ENCODE measurements at places on chromosomes 1 and 21. TPM values are rescaled to one million over a fixed set of nuclear protein-coding genes. Genes with fewer than 3 reads are reported as not detected.

DNA sequence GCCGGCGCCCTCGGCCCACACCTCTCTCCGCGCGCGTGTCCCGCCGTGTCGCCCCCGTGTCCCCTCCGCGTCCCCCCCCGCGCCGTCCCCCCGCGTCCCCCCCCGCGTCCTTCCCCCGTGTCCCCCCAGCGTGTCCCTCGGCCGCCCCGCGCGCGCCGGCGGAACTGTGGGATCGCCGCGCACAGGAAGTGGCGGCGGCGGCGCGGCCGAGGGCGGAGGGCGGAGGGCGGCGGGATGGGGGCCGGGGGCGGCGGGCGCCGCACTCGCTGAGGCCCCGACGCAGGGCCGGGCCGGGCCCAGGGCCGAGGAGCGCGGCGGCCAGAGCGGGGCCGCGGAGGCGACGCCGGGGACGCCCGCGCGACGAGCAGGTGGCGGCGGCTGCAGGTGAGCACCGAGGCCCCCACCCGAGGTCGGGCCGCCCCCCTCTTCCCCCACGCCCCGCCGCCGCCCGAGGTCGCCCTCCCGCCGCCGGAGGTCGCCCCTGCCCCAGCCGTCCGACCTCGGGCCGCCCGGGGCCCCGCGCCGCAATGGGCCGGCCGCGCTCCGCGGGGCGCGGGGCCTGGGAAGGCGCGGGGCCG, at the start of gene AGPAT3:
AGPAT3 (plus strand) TSS at position 262 of the 578 bp plus-strand sequence. CDS start 94,459 bp downstream, outside the sequence.
- DNase-seq = peak; percentile 30
- peak within 1 kb of the TSS; percentile 92 for H3K27ac ChIP-seq
- peaks cover 24% of the 10 kb centered on the region for H3K36me3 ChIP-seq
- H3K4me1 ChIP-seq = peaks cover 39% of the 10 kb centered on the region
- peak within 1 kb of the TSS; percentile 77 for H3K4me3 ChIP-seq
- no peaks in the 10 kb centered on the region for H3K27me3 ChIP-seq

- peaks cover 6% of the 10 kb centered on the region for H3K4me1 ChIP-seq
- H3K4me3 ChIP-seq = no peak overlapping the region
- no peaks in the 10 kb centered on the region for H3K36me3 ChIP-seq
- H3K27ac ChIP-seq = no peak overlapping the region
- peak; percentile 24 for DNase-seq
Measured at GRCh38 chr1:205536759-205537361, 32.4 kb downstream of the CDK18 start.

DNA sequence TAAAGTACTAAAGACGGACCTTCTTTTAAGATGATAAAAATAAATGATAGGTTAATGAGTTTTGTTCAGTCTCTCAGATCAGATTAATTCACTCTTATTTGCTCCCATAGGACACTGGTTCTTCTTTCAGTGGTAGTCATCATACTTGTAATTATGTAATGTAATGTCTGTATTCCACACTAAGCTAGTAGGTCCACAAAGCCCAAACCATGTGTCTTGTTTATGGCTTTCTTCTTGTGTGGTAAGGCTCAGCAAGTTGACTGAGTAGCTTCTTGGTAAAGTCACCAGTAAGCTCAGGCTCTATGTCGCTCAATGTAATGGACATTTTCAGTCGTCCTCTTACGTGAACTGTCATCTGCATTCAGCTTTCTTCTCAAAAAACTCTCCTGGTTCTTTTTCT, 2.5 kb downstream of the LYPLAL1 start:
- H3K4me3 ChIP-seq = no peak overlapping the region
- H3K4me1 ChIP-seq = peaks cover 36% of the 10 kb centered on the region
- H3K36me3 ChIP-seq = peaks cover 22% of the 10 kb centered on the region
- no peak overlapping the region for H3K27ac ChIP-seq

GRCh38 chr1:28058971-28059878, 29.2 kb downstream of the EYA3 start:
- H3K4me3 ChIP-seq = peak overlapping the region; percentile 13
- peaks cover 62% of the 10 kb centered on the region for H3K4me1 ChIP-seq
- peaks cover 25% of the 10 kb centered on the region for H3K36me3 ChIP-seq
- no peaks in the 10 kb centered on the region for H3K27me3 ChIP-seq
- DNase-seq = no peak
- H3K27ac ChIP-seq = peak overlapping the region; percentile 63

- H3K4me1 ChIP-seq = peaks cover 24% of the 10 kb centered on the region
- no peak overlapping the region for H3K27ac ChIP-seq
- peaks cover 11% of the 10 kb centered on the region for H3K36me3 ChIP-seq
- no peak for DNase-seq
Measured at GRCh38 chr1:6367381-6368012, 26.1 kb downstream of the ACOT7 start.

- H3K4me1 ChIP-seq = no peaks in the 10 kb centered on the region
- no peak overlapping the region for H3K4me3 ChIP-seq
- H3K36me3 ChIP-seq = no peaks in the 10 kb centered on the region
Measured at GRCh38 chr1:98078596-98078995, 157.8 kb upstream of the DPYD start.

DNA sequence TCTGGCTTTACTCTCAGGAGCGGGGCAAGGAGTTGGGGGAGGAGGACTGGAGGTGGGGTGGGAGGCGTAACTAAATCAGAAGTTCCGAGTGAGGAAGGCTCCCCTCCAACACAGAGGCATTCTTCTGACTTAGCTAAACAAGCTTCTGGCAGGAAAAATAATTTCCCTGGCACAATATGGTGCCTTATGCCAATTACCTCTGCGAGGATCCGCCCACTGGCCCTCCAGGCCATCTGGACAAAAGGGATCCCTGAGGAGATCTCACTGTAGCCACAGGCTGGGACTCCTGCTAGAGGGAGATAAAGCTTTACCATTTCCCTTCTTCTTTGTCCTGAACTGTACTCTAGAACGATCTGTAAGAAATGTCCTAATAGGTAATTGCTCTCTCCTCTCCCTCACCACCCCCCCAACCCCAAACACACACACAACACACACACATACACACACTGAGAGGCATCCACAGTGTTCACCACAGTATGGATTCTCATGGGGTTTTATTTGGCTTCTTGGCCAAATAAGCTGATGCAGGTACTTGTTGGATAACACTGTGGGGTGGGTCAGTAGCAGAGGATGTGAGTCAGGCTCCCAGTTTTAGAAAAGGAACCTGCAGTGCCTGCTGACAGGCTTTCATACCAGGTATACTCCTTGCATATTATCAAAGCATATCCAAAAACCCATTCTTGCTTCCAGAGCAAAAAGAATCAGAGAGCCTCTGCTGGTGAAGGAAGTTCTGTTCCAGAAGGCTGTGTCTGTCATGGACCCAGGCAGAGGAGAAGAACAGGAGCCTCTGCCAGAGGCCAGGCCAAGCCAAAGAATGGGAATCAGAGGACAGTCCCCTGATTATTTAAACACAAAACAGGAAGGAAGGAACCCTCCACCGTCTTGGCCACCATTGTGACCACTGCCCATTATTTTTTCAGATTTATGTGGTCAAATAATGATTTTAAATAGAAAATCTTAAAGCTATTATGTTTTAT, 169.1 kb downstream of the C1orf21 start:
- no peak for DNase-seq
- H3K4me1 ChIP-seq = no peaks in the 10 kb centered on the region
- H3K4me3 ChIP-seq = no peak overlapping the region
- H3K27me3 ChIP-seq = peaks cover 5% of the 10 kb centered on the region
- H3K27ac ChIP-seq = no peak overlapping the region

- no peak for DNase-seq
- no peak overlapping the region for H3K4me3 ChIP-seq
- peaks cover 6% of the 10 kb centered on the region for H3K36me3 ChIP-seq
Measured at GRCh38 chr1:151065089-151065645, 5.0 kb downstream of the MLLT11 start.

DNA sequence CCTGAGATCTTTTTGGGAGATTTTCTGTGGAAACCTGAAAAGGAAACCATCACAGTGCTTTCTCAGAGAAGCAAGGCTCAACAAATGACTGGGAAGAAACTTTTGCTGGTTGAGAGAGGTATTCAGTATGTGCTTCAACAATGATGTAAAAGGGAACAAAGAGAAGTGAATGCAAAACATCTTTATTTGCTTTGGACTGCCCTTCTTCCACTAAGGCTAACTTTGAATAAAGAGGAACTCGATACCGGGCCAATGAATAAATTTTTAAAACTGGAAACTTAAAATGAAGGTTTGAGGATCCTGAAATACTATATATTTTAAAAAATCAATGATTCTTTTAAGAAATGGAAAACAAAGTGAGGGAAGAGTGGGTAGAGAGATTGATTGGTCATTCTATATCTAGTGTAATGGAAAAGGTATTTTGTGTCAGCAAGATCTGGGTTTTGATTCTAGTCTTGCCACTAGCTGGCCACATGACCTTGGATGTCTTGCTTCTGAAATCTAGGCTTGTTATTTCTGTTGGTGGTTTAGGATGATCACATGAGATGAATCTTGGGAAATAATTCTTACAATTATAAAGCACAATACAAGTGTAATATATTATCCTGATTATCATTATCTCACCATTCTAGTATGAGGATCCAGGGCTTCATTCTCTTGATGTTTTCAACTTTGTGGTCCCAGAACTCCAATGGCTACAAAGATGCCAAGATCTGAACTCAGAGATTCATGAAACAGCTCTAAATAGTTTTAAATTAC, 34.6 kb upstream of the APOBEC4 start:
- peaks cover 5% of the 10 kb centered on the region for H3K27me3 ChIP-seq
- peaks cover 10% of the 10 kb centered on the region for H3K4me1 ChIP-seq
- H3K27ac ChIP-seq = no peak overlapping the region
- no peaks in the 10 kb centered on the region for H3K36me3 ChIP-seq

GRCh38 chr1:163922743-163923201, 601.0 kb downstream of the NUF2 start:
- no peak overlapping the region for H3K4me3 ChIP-seq
- no peaks in the 10 kb centered on the region for H3K27me3 ChIP-seq
- no peaks in the 10 kb centered on the region for H3K4me1 ChIP-seq
- no peak for DNase-seq
- no peak overlapping the region for H3K27ac ChIP-seq
- H3K36me3 ChIP-seq = no peaks in the 10 kb centered on the region

DNA sequence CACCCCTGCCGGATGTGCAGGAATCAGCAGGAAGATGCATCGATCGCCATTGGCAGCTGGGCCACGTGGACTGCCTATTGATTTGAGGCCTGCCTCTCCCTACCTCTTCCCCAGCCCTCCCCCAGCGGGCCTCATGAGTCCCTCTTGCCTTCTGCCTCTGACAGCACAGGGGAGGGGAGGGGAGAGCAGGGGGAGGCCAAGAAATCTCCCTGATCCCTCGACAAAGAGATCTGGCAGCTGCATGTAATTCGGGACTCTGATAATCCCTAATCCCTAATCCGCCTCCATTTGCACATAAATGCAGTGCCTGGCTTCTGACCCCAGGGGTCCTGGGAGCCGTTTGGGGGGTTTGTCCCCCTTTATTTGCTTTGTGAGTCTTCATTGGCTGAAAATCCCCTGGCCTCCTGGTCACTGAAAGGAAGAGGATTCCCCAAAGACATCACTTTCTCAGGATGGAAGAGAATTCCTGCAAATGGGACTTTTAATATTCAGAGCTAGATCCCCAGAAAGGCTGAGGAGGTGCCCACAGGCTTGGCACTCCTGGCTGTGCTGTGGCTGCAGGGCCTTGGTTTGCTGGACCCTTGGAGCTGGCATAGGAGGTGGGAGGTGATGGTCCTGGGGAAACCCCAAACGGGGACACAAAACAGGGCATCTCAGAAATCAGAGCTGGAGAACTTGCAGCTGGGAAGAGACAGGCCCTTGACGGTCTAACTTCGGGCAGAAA, 239.4 kb upstream of the POU3F1 start:
- H3K27me3 ChIP-seq = peaks cover 33% of the 10 kb centered on the region
- DNase-seq = no peak
- no peaks in the 10 kb centered on the region for H3K4me1 ChIP-seq
- no peaks in the 10 kb centered on the region for H3K36me3 ChIP-seq

- peaks cover 44% of the 10 kb centered on the region for H3K4me1 ChIP-seq
- H3K27me3 ChIP-seq = no peaks in the 10 kb centered on the region
- DNase-seq = no peak
- no peak overlapping the region for H3K4me3 ChIP-seq
Measured at GRCh38 chr1:19488136-19488535, 2.8 kb upstream of the CAPZB start.

- H3K27ac ChIP-seq = no peak overlapping the region
- no peaks in the 10 kb centered on the region for H3K27me3 ChIP-seq
- no peak for DNase-seq
Measured at GRCh38 chr1:77424236-77424635, 142.4 kb downstream of the AK5 start.

- H3K36me3 ChIP-seq = no peaks in the 10 kb centered on the region
- no peak overlapping the region for H3K27ac ChIP-seq
- H3K4me3 ChIP-seq = no peak overlapping the region
- DNase-seq = no peak
- H3K27me3 ChIP-seq = peaks cover 3% of the 10 kb centered on the region
Measured at GRCh38 chr1:20259646-20260045, 31.0 kb upstream of the VWA5B1 start.

- H3K36me3 ChIP-seq = no peaks in the 10 kb centered on the region
- H3K4me3 ChIP-seq = no peak overlapping the region
- no peaks in the 10 kb centered on the region for H3K4me1 ChIP-seq
- H3K27ac ChIP-seq = no peak overlapping the region
Measured at GRCh38 chr1:5509664-5510452, 482.4 kb downstream of the NPHP4 start.

- peaks cover 34% of the 10 kb centered on the region for H3K4me1 ChIP-seq
- peak overlapping the region; percentile 83 for H3K4me3 ChIP-seq
- no peaks in the 10 kb centered on the region for H3K36me3 ChIP-seq
- DNase-seq = no peak
Measured at GRCh38 chr1:19645411-19646251, 1.5 kb downstream of the NBL1 start.

DNA sequence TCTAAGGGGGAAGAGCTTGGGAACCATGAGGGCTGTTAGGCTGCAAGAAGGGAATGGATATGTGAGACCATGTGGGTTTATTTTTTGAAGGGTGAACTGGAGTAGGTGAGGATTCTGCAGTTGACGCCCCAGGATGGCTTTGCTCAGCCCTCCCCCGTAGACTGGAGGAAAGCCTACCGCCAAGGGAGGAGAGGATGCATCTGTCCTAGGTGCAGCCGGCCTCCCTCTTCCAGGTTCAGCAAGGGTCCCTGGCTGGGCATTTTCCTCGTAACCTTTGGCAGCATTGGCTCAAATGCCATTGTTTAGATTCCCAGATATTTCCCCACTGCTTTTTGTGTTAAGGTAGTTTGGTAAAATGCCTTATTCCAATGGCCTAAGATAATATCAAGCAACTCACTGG, 16.6 kb downstream of the TFF3 start:
- no peak overlapping the region for H3K4me3 ChIP-seq
- no peaks in the 10 kb centered on the region for H3K27me3 ChIP-seq
- DNase-seq = no peak
- H3K27ac ChIP-seq = no peak overlapping the region
- no peaks in the 10 kb centered on the region for H3K36me3 ChIP-seq

- H3K27me3 ChIP-seq = no peaks in the 10 kb centered on the region
- H3K4me1 ChIP-seq = no peaks in the 10 kb centered on the region
- H3K36me3 ChIP-seq = no peaks in the 10 kb centered on the region
Measured at GRCh38 chr1:10727751-10728232, 68.7 kb downstream of the CASZ1 start.

- peaks cover 33% of the 10 kb centered on the region for H3K36me3 ChIP-seq
- no peak for DNase-seq
- H3K4me3 ChIP-seq = no peak overlapping the region
- H3K27ac ChIP-seq = no peak overlapping the region
- H3K4me1 ChIP-seq = no peaks in the 10 kb centered on the region
- no peaks in the 10 kb centered on the region for H3K27me3 ChIP-seq
Measured at GRCh38 chr1:58670181-58670580, 29.7 kb downstream of the MYSM1 start.

- DNase-seq = no peak
- H3K4me1 ChIP-seq = peaks cover 74% of the 10 kb centered on the region
- peaks cover 24% of the 10 kb centered on the region for H3K36me3 ChIP-seq
- peak overlapping the region; percentile 83 for H3K4me3 ChIP-seq
Measured at GRCh38 chr1:211328084-211328694, 1.6 kb downstream of the TRAF5 start.

Gene KCNA2
- 0.02 TPM for total RNA-seq

Gene TRPM2
- total RNA-seq = 2.6 TPM

Gene TRABD2B
- total RNA-seq = not detected

Gene MYOM3
- total RNA-seq = not detected

Gene OR2L5
- total RNA-seq = not detected

Gene KIF2C
- 92.6 TPM for total RNA-seq

Data from activated CD8-positive, alpha-beta T cell treated with anti-CD3 and anti-CD28 coated beads for 36 hours (primary cell).